Immature natural killer cell (primary cell): ENCODE measurements at places on chromosomes 4 and X. TPM values are rescaled to one million over a fixed set of nuclear protein-coding genes. Genes with fewer than 3 reads are reported as not detected.

- H3K4me3 ChIP-seq = no peak overlapping the region
- no peaks in the 10 kb centered on the region for H3K36me3 ChIP-seq
- no peak for DNase-seq
- peaks cover 2% of the 10 kb centered on the region for H3K27me3 ChIP-seq
Observed at GRCh38 chr4:84800256-84800655, 166.2 kb downstream of the WDFY3 start.

DNA sequence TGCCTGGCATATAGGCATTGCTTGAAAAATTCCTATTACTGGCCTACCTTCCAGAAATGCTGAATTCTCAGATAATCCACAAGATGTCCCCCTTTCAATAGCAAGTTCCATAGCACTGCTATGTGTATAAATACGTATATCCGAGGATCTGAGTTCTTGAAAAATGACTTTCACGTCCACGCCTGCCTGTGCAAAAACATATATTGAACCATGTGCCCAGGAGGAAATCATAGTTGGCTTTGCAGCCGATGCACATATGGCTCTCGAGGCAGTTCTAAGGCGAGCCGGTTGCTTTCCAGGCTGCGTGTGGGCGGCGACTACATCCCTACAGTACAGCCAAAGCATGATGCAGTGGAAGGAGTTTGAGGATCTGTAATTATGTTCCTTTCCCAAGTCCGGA lies 55.4 kb upstream of the ESX1 start:
- H3K27me3 ChIP-seq = peaks cover 1% of the 10 kb centered on the region
- no peak for DNase-seq
- H3K27ac ChIP-seq = no peak overlapping the region
- no peak overlapping the region for H3K4me3 ChIP-seq
- no peaks in the 10 kb centered on the region for H3K4me1 ChIP-seq
- no peaks in the 10 kb centered on the region for H3K36me3 ChIP-seq

The FAM53A gene
- polyA plus RNA-seq = 0.83 TPM

The ETNPPL gene
- polyA plus RNA-seq = not detected
